ENCODE measurements at places on chromosomes 5 and 9.
A peak's percentile ranks its signal among the peaks of the same experiment; 100 is the strongest.

DNA sequence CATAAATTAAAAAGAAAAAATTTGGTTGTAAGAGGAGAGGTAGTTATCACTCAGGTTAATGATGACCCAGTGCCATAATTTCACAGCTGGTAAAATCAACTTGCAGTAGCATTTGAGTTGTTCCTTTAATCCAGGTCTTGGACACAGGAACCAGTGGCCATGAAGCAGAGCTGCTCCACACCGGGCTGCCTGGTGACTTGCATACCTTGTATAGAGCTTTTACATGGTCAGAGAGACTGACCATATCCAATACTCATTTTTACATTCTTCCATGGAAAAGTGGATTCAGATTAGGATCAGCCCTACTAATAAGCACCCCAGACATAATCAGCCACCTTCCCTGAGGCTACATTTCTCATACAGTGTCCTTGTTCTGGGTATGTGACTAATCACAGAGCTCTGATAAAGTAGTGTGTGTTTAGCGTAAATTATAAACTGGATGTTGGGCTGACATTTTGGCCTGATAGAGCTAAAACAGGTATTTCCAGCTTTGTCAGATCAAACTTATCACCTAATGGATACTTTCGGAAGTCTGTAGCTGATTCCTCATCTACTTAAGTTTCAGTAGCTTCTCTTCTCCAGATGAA lies 77.0 kb upstream of the ZSWIM6 start:
- no peak for DNase-seq

- no peak for DNase-seq
Measured at GRCh38 chr5:109826426-109826825, 136.7 kb downstream of the MAN2A1 start.

- no peak for DNase-seq
Measured at GRCh38 chr5:73160239-73160671, 12.7 kb upstream of the TMEM174 start.

- no peak for DNase-seq
Measured at GRCh38 chr9:96644137-96644536, 11.0 kb downstream of the PRXL2C start.

DNA sequence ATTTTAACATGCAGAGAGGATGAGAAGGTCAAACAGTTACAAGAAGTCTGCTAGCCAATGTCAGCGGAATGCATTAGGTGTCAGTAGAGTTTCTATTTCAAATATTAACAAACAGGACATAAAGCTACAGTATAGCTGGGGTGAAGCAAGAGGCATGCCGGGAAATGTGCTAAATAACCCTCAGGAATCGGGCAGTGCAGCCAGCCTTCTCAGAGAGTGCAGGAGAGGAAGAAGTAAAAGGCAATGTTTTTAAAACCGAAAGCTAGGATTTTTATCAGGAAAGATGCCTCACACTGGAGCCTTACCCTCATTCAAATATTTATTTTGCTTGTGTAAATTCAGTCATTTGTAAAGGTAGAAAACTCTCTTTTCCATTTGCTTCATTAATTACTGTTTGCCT lies 59.1 kb upstream of the SH3GL2 start:
- no peak for DNase-seq

- DNase-seq, result no peak
Measured at GRCh38 chr5:50863534-50864170, 197.2 kb downstream of the PARP8 start.

DNA sequence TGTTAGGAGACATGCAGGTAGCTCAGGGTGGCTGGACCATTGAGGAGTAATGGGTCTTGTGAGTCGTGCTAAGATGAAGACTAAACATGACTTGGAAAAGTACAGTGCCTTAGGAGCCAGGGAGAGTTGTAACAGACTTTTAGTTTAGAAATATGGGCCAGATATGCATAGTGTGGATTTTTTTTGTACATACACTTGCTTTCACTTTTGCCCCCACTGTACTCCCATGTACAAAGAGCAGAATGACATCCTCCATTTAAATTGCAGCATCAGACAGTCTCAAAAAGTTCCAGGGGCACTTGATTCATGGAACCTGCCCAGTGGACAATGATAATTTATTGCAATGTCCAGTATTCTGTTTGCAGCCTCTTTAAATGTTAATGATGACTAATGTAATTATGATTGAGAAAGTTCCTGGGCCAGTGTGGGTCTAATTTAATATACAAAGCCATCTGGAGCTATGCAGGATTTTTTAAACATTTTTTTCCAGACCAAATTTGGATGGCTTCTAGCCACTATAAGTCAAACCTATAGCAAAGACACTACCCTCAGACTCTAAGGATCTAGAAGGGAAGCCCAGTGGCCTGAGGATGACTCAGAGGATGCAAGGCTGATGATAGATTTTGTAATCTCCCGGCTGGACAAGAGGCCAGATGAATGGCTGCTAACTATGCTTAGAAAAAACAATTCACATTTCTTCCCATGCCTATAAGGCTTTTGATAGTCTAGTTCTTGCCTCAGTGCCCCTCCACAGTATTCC lies 80.1 kb downstream of the TRPC7 start:
- no peak for DNase-seq

- DNase-seq, result no peak
Measured at GRCh38 chr5:81579262-81579924, 171.5 kb downstream of the SSBP2 start.

GRCh38 chr5:178555771-178556211 lies 34.4 kb downstream of the COL23A1 start:
- DNase-seq, result no peak

GRCh38 chr5:27571681-27572080 lies 533.3 kb upstream of the CDH9 start:
- no peak for DNase-seq

GRCh38 chr5:3361811-3362605 lies 233.6 kb upstream of the IRX1 start:
- no peak for DNase-seq

DNA sequence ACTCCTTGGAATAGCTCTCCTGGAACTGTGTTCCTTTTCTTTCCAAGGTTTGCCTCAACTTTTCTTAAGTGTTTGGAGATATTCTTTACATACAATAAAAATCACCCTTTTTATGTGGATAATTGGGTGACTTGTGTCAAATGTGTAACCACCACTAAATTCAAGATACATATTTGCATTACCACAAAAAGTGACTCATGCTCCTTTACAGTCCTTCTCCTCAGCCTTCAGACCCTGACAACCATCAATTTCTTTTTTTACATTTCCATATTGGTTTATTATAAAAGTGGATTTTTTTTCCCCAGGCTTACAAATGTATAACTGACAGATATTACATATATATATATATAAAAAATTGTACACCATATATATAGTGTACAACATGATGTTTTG lies 372.0 kb upstream of the KCNN2 start:
- DNase-seq, result no peak

DNA sequence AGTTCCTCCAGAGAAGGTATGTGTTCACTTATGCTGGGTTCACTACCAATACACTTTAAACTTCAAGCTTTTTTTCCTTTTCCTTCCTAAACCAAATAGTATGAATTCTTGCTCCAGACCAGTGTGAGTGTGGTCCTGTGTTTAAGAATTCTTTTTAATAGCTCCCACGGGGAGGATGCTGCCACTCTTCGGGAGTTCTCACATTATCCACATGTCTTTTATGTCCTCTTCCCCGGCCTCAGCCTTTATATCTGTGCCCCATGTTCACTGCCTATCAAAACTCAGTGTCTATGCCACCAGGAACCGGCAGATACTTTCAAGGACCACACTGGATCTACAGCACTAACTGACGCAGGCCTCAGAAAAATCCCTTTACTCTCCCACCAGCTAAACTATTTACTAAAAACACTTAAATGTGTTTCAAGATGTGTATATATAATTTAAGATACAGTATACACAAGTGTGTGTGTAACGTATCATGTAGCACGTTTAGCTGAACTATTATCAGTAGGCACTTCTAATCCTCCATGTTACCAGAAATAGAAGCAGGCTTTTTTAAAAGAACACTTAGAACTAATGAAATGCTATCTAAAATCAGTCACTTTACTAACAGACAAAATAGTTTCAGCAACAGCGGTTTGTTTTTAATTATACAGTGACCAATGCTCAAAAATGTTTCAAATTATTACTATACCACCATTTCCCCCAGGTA lies 88.0 kb downstream of the PLPP1 start:
- DNase-seq, result no peak

- DNase-seq, result no peak
Measured at GRCh38 chr9:5524090-5524489, 13.8 kb downstream of the PDCD1LG2 start.

DNA sequence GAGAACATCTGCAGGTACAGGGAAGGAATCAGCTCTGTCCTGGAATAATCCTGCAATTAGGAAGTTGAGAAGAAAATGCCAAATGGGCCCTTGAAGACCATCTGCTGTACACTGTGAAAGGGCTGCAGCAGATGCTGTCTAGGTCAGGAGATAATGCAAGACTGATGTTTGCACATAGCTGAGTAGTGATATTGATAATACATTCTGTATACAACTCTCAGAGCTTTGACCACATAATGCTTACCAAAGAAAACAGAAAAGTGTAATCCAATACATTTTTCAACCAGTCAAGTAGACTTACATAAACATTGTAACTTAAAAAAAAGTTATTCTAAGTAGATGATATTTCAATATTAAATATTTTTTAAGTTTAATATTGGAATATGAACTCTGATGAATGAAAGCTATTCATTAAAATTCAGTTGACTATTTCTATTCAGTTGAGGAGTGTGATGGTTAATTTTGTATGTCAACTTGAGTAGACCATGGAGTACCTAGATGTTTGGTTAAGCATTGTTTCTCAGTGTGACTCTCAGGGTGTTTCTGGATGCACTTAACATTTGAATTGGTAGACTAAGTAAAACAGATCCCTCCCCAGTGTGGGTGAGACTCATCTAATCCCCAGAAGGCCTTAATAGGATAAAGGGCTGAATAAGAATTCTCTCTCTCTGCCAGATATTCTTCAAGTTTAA lies 380.1 kb upstream of the PRR16 start:
- peak; percentile 28 for DNase-seq

- no peak for DNase-seq
Measured at GRCh38 chr5:147753765-147754164, 28.8 kb downstream of the JAKMIP2 start.

- DNase-seq, result peak; percentile 9
Measured at GRCh38 chr9:92808726-92809451, 44.3 kb upstream of the BICD2 start.

DNA sequence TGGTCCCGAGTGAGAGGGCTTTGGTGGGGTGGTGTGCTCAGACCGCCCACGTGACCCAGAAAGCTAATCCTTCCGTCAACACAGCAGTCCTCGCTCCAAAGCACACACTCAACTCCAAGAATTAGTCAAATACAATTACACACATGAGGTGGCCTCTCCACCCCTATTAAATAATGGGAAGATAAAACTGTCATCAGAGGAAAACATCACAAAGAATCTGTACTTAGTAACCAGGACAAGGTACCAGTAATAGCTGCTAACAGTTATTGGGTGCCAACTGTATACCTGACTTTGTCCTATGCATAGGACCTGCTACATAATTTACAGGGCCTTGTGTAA lies 222.8 kb downstream of the HSPA4 start:
- DNase-seq, result no peak

- peak; percentile 49 for DNase-seq
Measured at GRCh38 chr9:121498150-121498486, 1.5 kb downstream of the GGTA1 start.

DNA sequence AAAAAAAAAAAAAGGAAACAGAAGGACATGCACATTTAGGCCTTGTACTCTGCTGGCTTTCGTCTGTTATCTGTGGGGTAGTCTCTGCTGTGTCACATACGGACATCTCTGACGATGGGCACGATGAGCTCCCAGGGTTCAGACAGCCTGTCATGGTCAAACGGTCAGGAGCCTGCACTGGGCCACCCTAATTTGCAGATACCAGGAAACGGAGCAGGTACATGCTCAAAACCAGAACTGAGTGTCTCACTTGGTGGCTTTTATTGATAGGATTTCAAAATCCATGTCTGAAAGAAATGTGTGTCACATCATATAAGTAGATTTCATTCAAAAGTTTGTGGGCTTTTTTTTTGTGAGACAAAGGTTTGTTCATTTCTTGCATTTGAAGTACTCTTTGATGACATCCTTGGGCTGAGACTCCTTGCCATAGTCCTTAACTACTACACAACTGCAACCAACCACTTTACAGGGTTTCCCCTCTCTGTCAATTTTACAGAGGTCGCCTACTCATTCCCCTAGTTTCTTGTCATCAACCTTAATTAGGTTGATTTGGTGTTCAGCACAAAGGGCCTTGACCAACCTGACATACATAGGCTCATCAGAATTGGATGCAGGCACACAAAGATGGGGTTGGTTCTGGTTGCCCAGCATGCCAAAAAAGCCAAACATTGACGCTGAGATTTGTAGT lies 9.0 kb downstream of the CKMT2 start:
- no peak for DNase-seq

DNA sequence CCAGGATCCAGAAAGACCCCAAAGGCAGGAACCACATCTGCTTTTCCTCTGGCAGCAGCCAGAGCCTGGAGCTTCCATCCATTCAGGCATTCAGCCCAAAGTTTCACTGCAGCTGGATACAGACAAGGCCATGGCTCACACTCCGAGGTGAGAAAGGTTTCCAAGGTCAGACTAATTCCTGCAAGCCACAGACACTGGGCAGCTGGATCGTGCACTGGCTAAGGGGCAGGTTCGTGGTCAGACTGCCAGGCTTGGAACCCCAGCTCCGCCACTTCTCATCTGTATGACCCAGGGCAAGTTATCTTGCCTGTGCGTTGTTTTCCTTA lies 36.9 kb downstream of the SPOCK1 start:
- no peak for DNase-seq

DNA sequence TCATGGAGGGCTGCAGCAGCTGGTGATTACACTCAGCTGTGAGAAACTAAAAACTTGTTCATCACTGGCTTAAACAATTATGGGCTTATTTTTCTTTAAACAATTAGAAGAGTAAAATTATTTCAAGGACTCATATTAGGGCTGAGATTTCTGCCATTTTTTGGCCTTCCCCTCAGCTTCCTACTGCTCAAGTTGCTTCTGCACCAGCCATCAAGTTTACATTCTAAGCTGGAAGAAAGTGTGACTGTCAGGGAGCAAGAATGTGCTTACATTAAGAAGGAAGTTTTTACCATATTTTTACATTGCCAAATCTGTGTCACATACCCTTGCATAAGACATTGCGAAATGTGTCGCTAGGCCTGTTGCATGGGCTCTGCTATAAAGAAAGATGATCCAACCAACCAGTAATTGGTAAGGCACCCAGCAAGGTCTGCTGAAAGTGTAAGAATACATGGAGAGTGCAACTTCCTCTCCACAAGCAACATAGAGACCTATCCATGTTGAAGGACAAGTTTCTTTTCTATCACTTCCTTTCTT lies 260.3 kb upstream of the CDH10 start:
- DNase-seq, result no peak

DNA sequence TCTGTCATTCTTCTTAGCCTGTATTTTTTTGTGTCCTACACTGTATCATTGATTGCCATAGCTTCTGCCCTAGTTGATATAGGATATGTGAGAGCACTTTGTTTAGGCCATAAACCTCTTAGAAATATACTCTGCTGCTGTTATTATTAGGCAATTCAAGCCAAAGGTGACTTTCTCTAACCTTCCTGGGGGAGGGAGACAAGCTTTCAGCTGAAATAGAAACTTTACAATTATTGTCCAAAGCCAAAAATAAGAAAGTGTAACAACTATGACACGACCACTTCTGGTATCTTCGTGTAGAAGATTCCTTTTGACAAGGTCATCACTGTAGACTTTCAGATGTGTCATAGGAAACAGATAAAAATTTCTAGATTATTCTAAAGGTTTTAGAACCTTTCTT lies 12.2 kb upstream of the CSNK1A1 start:
- no peak for DNase-seq

- DNase-seq, result no peak
Measured at GRCh38 chr5:76956033-76956432, 3.2 kb downstream of the CRHBP start.

- DNase-seq, result no peak
Measured at GRCh38 chr5:149645725-149646124, 64.4 kb downstream of the ARHGEF37 start.

Measured in smooth muscle cell of the brain vasculature (primary cell).